SIG-M5 (cell line): ENCODE measurements at places on chromosomes 4 and X.

- no peak for DNase-seq
Observed at GRCh38 chr4:156336511-156336910, 382.8 kb upstream of the CTSO start.

DNA sequence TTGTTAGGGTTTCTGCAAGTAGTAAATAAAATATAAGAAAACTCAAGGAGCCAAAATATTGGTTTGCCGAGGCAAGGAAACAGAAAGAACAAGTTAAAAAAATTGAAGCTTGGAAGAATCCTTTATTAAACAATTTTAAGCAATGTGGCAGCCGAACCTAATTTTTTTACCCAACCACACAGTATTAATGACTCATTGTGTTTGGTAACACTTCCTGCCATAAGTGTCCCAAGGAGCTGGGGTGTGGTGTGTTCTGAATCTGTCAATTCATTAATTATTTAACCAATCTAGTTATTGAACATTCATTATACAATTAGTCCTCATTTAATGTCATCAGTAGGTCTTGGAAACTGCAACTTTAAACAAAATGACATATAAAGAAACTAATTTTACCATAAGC is 19.3 kb upstream of the CPE start:
- no peak for DNase-seq

DNA sequence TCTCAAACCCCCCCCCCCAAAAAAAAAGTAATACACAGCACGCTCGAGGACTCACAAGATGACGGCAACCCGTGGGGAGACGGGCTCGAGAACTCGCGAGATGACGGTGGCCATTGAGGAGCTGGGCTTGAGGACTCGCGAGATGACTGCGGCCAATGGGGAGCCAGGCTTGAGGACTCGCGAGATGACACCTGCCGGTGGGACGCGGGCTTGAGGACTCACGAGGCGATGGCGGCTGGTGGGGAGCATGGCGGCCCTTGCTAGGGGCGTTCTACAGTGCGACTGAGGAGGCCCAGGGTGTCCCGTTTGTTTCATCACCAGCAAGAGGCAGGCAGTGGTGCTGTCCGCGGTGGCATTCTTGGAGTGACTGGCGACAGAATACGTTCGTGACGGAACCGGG is 172.4 kb upstream of the MAGEB16 start:
- no peak for DNase-seq

- no peak for DNase-seq
Observed at GRCh38 chr4:23483320-23483960, 406.4 kb downstream of the PPARGC1A start.

GRCh38 chrX:25068340-25068739 is 52.6 kb upstream of the ARX start:
- no peak for DNase-seq
